ENCODE measurements at places on chromosomes 6 and 20.

DNA sequence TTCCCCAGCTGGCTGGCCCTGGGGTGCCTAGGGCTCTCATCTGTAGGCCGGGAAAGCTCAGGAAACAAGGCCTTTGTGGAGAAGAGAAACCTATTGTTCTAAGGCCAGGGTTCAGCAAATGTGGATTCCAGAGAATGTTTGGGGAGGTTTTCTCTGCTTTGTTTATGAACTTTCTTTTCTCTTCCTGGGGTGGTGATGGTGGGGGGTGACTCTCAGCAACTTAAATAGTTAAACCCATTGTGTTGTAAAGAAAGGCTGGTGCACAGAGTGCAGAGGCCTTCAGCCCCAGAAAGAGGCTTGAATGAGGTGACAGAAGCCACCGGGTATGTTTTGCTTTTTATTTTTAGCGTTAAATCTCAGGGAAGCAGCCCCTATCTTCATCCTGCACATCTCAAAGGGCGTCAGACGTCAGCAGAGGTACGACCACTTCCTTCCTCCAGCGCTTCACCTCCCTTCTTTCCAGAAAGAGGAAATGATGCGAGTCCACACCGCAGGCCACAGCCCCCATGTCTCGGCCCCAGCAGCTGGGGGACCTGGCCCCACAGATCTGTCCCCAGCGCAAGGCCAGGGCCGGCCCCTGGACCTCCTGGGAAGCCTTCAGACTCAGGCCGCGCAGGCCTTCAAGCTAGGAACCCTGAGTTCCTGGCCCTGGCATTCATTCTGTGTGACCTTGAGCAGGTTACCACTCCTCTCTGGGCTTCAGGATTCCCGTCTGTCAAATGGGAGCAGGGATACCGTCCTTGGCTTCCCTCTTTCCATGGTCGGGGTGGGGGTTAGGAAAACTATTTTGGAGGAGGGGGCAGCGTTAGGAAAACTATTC lies 605 bp upstream of the PPP1R16B start:
- DNase-seq, result no peak

DNA sequence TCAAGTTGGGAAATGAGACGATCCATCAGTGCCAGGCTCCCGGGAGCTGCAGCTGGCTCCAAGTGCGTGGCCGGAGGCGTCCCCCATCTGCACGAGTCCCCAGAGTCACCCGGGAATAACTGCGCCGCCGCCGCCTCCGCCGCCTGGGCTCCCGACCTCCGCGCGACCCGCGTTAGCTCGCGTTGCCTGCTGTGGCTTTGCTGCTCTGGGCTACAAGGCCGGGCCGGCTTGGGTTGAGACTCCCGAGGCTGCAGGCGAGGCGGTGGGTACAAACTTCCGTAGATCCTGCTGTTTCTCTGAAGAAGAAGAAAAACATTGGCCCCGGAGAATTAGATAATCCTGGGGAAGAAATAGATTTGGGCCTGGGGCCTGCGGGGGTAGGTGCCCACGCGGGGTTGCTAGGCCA lies 7.4 kb upstream of the LAMP5 start:
- DNase-seq, result no peak

DNA sequence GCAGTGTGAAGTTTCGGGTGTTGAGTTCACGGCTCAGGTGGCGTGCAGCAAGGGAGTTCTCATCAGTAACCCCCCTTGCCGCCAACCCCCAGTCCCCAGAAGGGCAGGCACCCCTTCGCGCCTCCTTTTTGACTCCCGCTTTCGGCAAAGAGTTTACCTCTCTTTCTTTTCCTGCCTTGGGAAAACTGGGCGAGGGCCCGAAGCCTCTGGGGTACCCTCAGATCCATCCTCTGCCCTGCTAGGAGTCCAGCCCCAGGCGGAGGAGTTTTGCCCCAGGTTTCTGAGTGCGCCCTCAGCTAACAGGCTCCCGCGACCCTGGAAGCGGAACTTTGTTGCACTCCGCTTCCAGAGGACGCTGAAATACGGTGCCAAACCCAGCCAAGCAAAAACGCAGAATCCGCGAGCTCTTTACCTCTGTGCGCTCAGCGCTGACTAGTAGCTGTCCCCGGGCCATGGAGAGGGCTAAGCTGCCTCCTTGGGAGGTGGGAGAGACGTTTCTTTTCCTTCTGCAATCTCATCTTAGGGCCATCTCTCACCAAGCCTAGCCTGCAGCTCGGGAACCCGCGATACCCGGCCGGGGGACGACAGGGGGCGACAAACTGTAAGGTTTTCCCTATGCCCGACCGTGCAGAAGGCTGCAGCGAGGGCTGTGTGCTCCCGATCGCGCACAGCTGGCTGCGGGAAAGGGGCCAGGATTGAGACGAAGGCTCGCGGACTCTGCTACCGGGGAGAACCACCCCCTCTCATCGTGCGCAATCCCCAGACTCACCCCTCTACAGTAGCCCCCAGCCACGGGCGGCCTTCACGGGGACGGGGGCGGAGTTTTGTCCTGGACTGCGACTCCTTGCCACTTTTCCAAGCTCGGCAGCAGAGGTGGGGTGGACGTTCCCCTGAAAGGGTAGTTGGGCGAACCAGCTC lies 2.7 kb upstream of the PAX1 start:
- peak; percentile 93 for DNase-seq

DNA sequence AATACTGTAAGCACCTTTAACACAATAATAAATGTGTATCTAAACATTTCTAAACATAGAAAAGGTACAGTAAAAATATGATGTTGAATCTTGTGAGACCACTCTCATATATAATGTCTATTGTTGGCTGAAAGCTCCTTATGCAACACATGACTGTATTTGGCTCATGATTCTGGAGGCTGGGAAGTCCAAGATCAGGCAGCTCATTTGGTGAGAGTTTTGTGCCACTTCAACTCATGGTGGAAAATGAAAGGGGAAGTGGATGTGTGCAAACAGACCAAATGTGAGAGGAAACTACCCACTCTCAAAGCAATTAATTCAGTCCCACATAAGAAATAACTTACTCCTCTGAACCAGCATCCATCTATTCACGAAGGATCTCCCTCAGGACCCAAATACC lies 257.7 kb upstream of the OPRM1 start:
- no peak for DNase-seq

DNA sequence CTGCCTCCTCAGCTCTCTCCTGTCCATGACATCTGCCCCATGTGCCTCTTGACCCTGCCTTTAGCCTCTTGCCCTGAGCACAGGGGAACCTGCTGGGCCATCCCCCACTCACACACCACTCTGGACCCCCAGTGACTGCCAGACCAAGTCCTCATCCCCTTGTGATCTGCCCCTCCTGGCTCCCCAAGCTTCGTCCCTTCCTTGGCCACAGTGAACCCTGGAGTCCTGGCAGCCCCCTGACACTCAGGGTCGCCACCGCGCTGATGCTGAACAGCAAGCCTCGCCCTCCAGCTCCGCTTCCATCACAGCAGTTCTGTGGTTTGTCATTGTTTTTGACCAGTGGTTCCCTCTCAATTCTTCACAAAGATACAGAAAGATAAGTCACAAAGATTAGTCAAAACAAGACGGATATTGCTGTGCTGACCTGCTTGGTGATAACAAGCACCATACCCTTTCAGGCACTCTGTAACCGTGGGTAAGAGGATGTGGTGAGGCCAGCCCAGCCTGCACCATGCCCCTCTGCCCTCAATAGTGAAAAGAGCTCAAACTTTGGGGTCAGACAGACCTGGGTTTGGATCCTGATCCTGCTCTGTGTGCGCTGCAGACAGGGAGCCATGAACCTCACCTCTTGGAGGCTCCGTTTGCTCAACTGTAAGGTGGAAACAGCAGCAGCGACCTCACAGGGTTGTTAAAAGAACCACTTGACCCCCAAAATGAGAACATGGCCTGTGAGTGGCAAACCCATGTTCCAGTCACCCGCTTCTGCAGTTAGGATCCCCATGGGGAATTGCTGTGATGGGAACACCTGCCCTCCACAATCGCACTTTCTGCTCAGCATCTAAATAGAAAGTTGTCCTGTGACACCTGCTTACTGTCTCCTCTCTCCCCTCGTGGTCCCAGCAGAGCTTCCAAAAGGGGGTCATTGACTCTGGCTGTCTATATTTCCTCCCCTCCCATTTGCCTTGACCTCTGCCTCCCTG lies 114.5 kb downstream of the TOX2 start:
- DNase-seq, result no peak

- DNase-seq, result peak; percentile 80
These were observed 51.7 kb downstream of the CHMP4B start for GRCh38 chr20:33862709-33863403.
